HS-5 (cell line): ENCODE measurements at places on chromosomes 2 and 18.

DNA sequence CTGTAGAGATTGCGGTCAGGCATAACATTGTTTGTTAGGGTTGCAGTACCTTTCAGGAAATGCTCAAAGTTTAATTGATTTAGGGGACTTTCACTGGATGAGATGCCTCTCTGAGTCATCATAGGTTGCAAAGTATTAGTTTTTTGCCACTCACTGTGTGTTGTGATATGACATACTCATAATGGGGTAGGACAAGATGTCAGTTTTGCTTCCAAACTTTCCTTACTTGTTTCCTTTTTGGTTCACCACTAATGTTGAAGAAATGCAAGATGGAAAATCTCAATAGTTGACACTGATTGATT, 35.0 kb upstream of the PTH2R start:
- no peak for DNase-seq

- DNase-seq: no peak
These were observed 36.7 kb downstream of the RND3 start for GRCh38 chr2:150450765-150451164.

GRCh38 chr2:29744976-29745375, 176.4 kb downstream of the ALK start:
- no peak for DNase-seq

GRCh38 chr2:219001577-219002394, 8.6 kb upstream of the CRYBA2 start:
- DNase-seq: no peak

GRCh38 chr2:179137200-179137759, 87.3 kb upstream of the CCDC141 start:
- no peak for DNase-seq

- DNase-seq: no peak
These were observed 29.3 kb upstream of the CEP68 start for GRCh38 chr2:65026704-65027464.

- DNase-seq: no peak
These were observed 408.8 kb downstream of the NBAS start for GRCh38 chr2:15152382-15152781.

DNA sequence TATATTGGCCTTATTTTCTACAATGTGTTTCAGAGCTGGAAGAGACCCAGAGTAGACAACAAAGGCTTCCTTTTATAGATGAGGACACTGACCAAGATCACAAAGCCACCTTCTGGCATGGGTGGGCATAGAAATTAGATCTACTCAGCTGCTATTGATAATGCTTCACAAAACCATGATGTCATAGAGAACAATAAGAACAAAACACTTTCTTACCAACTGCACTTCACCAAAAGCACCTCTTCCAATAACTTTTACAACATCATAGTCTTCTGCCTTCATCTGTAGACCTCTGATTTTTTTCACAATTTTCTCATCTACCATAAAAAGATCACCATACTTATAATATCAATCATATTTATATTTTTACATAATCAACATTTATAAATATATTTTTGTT, 58.1 kb downstream of the ROCK2 start:
- no peak for DNase-seq

- DNase-seq: no peak
These were observed 334.4 kb upstream of the THUMPD2 start for GRCh38 chr2:40113272-40113968.

DNA sequence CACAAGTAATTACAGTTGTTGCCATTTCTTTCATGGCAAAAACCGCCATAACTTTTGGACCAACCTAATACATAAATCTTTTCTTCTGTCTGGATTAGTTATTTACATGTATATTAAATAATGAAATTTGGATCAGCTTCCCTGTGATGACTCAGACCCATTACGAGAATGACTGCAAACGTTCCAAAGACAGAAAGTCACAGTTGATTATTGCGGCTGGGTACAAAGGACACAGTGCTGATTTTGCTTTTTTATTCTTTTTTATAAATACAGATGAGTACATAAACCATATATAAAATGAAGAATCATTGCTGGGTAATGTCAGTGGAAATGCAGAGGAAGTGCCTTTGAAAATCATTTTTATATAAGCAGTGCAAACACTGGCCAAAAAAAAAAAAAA, 126.2 kb downstream of the TWIST2 start:
- no peak for DNase-seq

GRCh38 chr2:75153221-75153620, 46.1 kb downstream of the TACR1 start:
- DNase-seq: no peak

GRCh38 chr18:71849407-71849806, 694.7 kb downstream of the CBLN2 start:
- no peak for DNase-seq

GRCh38 chr2:233718552-233718951, at the start of gene UGT1A4:
TSS of gene UGT1A4 (plus strand) at chr2:233718736. CDS start at chr2:233718821, 85 bp downstream.
- no peak for DNase-seq

GRCh38 chr2:43818761-43819160, 19.9 kb downstream of the ABCG5 start:
- no peak for DNase-seq

DNA sequence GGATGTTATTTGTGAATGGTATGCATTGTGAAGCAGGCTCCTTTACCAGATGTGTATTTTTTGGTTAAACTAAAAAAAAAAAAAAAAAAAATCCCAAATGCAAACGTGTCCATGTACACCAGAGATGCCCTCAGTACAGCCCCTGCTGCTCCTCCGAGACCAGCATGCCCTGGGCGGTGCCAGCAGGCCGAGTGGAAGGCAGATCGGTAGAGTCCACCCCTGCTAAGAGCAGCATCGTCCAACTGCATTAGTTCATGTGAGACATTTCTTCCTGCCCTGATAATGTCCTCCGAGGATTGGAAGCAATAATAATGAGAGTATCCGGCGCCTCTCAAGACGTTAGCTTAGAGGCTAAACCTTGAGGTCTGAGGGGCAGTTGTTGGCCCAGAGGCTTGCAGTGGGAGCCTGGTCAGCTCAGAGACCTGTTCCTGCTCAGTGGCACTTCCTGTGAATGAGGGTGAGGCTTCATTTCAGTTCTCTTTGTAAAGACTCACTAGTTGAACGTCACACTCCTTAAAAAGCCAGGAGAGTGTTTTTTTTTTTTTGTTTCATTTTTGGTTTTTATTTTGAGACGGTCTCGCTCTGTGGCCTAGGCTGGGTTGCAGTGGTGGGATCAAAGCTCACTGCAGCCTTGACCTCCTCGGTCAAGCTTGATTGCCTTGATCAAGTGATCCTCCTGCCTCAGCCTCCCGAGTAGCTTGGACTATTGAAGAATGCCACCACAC, 5.6 kb downstream of the SLC66A3 start:
- no peak for DNase-seq

DNA sequence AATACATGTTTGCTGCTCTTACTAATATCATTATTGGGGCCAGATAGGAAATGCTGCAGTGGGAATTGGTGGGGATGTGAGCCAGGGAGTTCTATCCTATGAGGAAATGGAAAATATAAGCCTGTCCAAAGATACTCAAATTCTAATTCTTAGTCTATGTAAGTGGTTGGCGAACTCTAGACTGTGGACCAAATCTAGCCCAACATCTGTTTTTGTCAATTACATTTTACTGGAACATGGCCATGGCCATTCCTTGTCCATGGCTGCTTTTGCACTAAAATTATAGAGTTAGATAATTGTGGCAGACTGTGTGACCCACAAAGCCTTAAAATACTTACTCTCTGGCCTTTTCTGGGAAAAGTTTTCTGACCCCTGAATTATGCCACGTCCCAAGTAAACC, 113.3 kb downstream of the MGAT5 start:
- no peak for DNase-seq

- no peak for DNase-seq
These were observed 100.6 kb downstream of the CMPK2 start for GRCh38 chr2:6764968-6765723.

- DNase-seq: no peak
These were observed 408.9 kb downstream of the LRATD1 start for GRCh38 chr2:15041429-15041837.

DNA sequence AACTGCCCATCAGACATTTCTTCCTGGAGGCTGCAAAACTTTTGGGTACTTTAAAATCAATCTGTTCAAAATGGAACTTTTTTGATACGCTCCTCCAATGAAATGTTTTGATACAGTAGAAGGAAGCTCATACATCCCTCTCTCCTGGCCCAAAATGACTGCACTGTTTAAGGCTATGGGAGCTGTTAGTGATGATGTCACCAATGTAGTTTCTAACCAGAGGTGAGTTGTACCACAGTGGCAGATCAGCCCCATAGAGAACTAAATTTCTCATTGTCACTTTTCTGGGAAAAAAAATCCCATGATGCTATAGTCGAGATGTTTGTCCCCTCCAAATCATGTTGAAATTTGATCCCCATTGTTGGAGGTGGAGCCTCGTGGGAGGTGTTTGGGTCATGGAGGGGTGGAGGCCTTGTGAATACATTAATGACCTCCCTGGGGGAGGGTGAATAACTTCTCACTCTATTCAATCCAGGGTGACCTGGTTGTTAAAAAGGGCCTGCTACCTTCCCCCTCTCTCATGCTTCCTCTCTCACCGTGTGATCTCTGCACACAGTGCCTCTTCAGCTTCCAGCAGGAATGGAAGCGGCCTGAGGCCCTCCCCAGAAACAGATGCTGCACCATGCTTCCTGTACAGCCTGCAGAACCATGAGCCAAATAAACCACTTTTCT, 117.4 kb upstream of the NPAS2 start:
- no peak for DNase-seq

- DNase-seq: peak; percentile 15
These were observed 96.3 kb upstream of the THUMPD2 start for GRCh38 chr2:39875182-39875913.

- peak; percentile 41 for DNase-seq
These were observed 3.9 kb upstream of the MLPH start for GRCh38 chr2:237483018-237483731.

GRCh38 chr2:26576565-26577441, 64.4 kb downstream of the CIB4 start:
- DNase-seq: no peak

GRCh38 chr18:67266246-67267237, 250.0 kb downstream of the DSEL start:
- peak; percentile 20 for DNase-seq

DNA sequence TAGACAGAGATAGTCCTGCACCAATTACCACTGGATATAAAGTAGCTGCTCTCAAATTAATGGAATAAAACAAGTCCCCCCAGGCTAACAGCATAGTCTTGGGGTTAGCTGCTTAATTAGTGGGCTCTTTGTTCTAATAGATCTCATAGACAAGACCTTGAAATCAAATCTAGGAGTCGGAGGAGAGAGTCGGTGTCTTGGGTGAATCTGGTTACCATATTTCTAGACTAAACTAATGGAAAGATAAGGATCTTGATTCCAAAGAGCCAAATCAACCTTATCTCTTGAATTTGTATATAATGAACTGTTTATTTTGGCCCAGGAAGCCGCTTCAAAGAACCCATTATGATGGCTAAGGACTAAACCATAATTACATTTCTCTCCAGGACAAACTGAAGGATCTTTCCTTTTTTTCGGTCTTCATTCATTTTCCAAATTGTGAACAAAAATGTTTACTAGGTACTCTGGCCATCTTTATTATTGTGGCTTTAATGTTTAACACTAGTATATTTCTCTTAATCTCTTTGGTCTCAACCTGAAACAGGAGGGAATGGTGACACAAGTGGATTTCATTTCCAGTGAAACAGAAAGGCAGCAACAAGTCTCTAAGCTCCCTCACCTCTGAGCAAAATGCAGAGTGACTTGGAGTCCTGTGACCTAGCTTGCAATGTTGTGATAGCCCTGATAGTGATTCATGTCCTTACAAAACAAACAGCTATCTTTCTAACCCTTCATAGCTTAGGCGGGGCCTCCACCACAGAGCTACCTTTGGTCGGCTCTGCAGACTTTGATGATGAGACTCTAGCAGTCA, 137.9 kb upstream of the PARD3B start:
- DNase-seq: no peak

DNA sequence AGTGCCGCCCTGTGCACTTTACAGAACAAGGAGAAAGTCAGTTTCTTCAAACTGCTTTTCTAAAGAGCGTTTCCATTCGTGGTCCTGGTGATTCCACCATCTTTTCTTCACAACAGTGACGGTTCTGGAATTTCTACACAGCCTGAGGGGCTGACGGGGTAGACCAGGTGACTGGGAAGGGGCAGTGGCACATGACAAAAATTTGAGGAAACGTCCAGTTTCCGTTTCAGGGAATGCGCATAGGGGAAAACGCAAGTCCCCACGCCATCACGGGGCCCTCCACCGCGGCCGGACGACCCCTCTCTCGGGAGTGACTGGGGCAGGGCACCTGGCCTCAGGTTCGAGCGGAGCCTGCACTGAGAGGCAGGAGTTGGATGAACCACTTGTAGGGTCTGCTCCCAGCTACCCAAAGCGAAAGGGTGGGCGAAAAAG, 980 bp upstream of the SPTBN1 start:
- DNase-seq: no peak

- no peak for DNase-seq
These were observed 155.3 kb upstream of the SLC39A10 start for GRCh38 chr2:195501746-195502145.

DNA sequence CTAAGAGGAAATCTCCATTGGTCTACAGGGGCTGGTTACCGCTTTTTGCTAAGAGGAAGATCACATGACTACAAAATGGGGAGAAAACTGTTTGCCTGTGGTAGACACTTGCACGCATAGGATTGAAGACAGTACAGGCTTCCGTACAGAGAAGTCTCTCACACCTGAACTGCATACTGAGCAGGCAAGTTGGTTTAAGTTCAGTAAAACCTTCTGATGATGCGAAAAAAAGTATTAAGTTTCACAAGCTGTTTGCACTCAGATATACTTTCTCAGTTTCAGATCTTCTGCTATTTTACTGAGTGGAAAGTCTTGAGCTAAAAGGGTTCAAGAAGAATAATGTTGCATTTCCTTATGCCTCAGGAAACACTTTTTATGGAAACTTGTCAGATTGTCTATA, 292.2 kb upstream of the MC4R start:
- no peak for DNase-seq

- no peak for DNase-seq
These were observed 19.0 kb downstream of the DNPEP start for GRCh38 chr2:219368690-219369191.

- DNase-seq: no peak
These were observed 226.2 kb downstream of the MC4R start for GRCh38 chr18:60146220-60146960.

- no peak for DNase-seq
These were observed 10.0 kb downstream of the PRELID3A start for GRCh38 chr18:12417687-12418086.

DNA sequence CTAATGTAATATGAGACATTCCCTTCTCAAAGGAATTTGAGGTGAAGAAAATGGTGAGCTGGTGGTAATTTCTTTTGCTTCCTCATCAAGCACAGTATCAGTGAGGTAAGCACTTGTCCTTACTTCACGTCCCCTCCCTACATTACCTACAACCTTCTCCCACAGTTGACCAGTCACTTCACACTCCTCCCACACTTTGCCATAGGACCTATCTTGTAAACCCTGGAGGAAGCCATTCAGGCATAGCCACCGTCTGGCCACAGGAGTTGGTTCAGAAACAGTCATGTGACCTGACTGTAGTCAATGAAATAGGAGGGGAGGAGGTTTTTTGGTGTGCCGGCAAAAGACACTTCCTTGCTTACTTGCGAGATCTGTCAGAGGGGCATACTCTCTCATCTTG, 12.1 kb downstream of the ACOXL start:
- DNase-seq: no peak
